NCI-H510A (cell line): ENCODE measurements at places on chromosomes 11 and 22.
A peak's percentile ranks its signal among the peaks of the same experiment; 100 is the strongest.

GRCh38 chr11:123584186-123584585 lies 70.2 kb downstream of the SCN3B start:
- no peak for DNase-seq

DNA sequence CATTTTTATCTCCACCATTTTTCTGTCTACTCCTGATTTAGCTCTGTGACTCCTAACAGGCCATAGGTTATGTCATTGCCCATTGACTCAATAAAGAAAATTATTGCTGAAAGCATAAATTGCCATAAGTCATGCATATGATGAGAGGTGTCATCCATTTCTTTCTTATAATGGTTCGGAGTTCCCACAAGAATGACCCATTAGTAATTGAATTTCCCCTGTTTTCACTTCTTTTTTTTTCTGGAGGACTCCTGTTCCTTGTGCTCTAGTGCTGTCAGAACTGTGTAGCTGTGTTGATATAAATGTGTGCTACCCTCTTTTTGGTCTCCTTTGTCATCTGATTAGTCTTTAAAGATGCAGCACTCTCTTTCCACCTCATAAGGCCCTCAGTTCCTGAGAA lies 22.9 kb upstream of the CARD18 start:
- DNase-seq, result no peak

GRCh38 chr11:34650528-34650927 lies 29.6 kb downstream of the EHF start:
- DNase-seq, result no peak

GRCh38 chr11:133238495-133238894 lies 293.8 kb downstream of the OPCML start:
- DNase-seq, result no peak

DNA sequence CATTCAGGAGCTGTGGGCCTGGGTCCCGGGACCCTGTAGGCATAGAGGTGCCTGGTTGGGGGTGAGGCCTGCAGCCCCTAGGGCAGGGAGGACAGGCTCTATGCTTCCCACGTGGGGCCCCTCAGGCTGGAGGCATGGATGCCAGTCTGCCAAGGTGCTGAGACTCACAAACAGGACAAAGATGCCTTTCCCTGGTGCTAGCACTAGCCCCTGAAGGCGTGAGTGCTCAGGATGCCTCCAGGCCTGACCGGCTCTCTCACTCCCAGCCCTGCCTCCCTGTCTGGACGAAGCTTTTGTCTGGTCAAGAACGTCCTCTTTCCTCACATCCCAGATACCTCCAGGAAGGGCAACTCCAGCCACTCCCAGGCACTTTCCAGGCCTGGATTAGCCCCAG lies 2.1 kb downstream of the CDC42BPG start:
- DNase-seq, result no peak

DNA sequence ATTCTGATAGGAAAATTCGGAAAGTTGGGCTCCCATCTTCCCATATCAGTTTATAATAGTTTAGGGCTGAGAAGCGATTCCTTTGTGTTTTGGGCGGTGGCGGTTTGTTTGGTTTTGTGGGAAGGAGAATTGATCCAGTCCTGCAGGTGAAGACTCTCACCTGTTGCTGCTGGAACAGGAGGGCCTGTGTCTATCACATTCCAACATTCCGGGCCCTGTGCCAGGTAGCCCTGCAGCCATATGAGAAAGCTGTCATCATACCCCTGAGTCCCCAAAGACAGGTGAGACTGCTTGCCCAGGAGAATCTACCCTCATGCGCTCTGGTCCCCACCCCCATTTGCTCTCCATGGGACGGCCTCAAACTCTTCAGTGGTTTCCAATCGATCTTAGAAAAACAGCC lies 62.1 kb downstream of the TRAF6 start:
- peak; percentile 48 for DNase-seq

DNA sequence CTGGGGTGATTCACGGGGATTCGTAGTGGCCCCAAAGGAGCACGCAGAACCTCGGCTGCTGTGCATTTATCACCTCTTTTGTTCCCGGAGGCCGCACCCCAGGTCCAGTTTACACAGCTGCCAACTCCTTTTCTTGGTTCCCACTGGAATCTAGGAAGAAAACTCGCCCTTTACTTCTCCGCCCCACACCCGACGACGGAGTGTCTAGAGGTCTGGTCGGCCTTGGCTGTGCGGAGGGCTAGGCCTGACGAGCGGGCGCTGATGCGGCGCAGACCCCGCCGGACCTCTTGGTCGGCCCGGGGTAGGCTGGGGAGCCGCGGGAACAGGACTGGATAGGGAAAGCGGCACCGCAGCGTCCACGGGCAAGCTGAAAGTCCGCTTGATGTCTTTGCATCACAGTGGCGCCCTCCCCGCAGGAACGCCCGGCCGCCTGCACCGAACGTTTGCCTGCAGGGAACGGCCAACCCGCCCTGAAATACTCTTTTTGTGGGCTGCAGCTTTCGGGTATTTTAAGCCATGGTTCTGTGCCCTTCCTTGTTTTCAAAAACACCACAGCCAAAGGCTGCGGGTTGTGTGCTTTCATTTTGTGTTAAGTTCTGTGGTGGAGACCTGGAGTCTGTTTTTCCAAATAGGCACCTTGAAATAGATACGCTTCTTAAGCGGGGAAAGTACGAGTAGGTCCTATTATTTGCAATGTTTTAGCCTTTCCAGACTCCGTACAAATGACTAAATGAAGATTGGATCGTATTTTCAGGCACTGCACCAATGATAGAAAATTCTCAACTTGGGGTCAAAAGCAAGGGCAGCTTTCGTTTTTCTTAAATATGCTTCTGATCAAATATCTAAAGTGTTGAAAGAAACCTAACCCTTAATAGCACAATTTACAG lies 829 bp upstream of the ZBED5 start:
- no peak for DNase-seq

DNA sequence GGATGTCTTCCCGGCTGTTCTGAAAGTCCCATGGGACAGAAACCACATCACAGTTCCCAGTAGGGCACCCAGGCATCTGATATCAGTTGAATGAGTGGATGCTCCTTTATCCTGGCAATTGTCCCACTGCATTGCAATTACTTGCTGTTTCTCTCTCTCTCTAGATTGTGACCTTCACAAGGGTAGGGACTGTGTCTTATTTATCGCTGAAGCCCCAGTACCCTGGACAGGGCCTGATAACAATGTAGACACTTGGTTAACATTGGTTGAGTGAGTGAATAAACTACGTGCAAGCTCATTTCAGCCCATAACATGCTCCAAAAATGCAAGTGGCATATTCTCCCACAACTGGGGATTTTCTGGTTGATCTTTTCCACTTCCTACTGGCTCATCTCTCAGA lies 193.7 kb upstream of the NARS2 start:
- no peak for DNase-seq

- DNase-seq, result no peak
Measured at GRCh38 chr11:100875521-100875869, 188.4 kb downstream of the ARHGAP42 start.

DNA sequence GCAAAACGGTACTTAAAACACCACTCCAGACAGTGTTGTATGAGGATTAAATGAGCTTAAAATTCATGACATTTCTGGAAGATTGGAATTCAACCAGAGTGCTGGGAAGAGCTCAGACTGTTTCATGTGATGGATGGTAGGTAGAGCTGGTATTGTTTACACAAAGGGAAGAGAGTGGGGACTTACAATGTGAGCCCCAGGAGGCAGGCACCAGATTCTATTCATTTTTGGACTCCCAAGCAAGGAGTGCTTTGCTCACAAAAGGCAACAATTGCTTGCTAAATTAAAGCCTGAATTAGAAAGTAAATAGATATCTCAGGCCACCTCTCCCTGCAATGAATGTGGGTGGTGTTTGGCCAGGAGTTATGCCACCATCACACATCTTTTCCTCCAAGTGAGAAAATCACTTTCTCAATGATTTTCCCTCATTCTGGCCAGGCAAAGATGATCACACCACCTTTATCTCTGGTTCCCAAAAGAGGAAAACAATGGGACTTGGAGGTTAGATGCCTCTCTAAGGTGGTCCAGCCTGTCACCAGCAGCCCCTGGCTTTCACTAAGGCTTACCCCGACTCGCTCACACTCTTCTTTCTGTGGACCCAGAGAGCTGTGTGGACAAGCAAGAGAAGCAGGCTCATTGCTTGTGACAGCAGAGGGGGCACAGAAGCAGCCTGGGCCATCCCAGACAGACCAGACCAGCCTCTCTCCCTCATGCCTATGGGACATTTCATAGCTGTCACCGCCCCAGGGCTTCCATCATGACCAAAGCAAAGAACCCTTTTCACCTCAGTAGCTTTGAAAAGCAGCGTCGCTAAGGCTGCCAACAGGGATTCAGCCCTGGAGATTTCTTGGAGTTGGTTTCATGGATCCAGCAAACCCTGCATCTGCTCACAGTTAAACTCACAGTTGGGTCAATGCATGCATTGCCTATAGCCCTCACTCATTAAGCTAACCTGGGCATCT lies 63.5 kb upstream of the DRD2 start:
- no peak for DNase-seq

DNA sequence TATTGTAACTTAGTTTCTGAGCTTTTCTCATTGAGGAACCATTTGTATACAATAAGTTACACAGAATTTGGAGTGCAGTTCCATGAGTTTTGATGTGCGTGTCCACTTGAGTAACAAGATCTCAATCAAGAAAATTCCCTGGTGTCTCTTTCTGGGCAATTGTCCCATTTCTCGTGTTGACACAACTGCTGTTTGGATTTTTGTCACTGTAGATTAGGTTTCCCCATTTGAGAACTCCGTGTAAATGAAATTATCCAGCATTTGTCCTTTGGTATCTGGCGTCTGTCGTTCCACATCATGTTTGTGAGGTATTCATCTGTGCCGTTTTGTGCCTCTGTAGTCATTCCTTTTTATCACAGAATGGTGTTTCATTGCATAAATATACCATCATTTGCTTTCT lies 547.0 kb downstream of the TBC1D22A start:
- DNase-seq, result no peak

DNA sequence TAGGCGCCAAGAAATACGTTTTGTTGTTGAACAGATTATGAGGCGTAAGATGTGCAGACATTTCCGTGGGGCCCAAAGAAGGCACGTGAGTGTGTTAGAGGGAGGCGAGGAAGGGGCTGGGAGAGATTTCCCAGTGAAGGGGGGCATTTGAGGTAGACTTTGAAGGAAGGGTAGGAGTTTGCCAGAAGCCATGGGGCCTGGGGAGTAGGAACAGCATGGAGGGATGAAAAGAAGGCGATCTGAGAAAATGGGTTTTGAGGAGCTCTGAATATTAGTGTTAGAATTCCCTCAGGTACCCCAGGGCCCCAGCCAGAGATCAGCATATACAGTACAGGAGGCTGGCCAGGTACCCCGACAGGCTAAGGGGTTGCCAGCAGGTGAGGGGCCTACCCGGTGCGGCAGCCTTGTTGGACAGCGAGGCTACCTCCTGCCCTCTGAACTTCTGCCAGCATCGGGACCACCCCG lies 414 bp upstream of the MIEF1 start:
- DNase-seq, result no peak

DNA sequence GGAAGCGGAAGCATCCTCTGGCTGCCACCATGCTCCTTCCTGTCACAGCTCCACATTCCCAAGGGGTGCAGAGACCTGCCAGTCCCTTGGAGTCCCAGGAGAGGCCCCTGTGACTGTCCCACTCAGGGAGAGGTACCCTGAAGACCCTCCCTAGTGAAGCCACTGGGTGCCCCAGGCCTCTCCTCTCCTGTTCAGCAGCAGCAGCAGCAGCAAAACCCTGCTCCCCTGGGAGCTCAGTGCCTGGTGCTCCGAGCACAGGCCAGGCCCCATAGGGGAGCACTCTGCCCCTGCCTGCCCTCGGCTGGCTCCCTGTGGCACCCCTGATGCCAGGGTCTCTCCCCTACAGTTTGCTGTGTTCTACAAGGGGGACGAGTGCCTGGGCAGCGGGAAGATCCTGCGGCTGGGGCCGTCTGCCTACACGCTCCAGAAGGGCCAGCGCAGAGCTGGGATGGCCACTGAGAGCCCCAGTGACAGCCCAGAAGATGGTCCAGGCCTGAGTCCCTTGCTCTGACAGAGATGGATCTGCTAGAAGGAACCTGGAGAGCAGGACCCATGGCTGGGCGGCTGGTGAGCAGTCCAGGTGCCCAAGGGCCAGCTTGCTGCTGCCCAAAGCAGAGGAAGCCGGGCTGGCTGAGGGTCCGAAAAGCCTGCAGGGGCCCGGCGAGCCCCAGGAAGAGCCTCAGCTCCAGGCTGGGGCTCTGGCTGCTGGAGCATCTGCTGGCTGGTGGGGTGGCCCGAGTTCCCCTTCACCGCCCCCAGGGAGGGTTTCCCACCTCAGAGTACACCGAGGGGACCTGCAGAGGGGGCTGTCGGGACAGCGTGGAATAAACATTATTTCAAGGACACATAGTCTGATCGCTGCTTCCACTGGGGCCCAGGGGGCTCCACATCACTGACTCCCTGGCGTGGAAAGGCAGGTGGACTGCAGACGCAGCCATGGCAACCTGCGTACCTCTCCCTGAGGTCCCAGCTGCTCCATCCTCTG lies 21.3 kb downstream of the TRMU start:
- no peak for DNase-seq

- DNase-seq, result no peak
Measured at GRCh38 chr11:115363426-115363825, 140.8 kb downstream of the CADM1 start.

GRCh38 chr22:31083377-31083768 lies 2.3 kb downstream of the SMTN start:
- peak; percentile 50 for DNase-seq

- no peak for DNase-seq
Measured at GRCh38 chr11:12134236-12134585, 23.8 kb downstream of the MICAL2 start.

DNA sequence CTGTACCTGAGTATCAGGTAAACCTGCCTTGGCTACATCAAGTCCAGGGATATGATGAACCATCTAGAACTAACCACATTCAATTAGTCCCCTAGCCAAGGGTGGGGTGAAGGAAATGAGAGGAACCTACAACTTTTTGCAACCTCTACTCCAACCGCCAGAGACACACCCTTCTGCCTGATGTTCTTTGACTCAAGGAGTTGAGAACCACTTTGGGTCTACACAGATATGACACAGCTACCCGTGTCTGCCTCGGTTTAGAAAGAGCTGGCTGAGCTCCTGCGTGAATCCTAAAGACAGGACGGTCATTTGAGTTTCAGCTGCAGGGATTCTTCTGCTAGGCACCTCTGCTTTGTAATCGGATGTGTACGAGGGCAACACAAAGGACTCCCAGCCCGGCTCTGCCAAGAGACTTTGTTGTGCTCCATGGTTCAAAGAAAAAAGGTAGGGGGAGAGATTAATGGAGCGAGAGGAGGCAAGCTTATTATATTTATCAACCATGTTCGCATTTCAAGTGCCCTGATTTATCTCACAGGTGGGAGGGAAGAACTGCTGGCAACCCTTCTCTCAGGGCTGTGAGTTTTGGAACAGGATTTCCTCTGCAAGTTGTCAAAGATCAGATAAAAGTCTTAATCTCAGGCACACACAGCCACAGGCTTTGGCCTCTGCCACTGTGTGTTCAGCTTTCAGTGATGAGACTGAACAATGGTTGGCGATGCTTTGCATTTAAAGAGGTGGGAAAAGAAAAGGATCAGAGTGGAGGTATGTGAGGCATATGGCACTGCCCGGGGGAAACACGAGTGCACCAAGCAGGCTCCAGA lies 35.1 kb downstream of the FLI1 start:
- DNase-seq, result no peak

GRCh38 chr11:94504689-94505293 lies 7.5 kb upstream of the C11orf97 start:
- DNase-seq, result no peak
